ENCODE measurements at places on chromosomes 7 and 10. TPM values are rescaled to one million over a fixed set of nuclear protein-coding genes. Genes with fewer than 3 reads are reported as not detected.

The C10orf105 gene
- polyA plus RNA-seq = 1.1 TPM

The CFAP46 gene
- polyA plus RNA-seq = 2.0 TPM

The ELN gene
- polyA plus RNA-seq = 419 TPM

The MRC1 gene
- polyA plus RNA-seq = not detected

The PNLIPRP1 gene
- not detected for polyA plus RNA-seq

The ZP3 gene
- 1.6 TPM for polyA plus RNA-seq

The LIPJ gene
- polyA plus RNA-seq = not detected

The VSTM2A gene
- polyA plus RNA-seq = not detected

The DRGX gene
- polyA plus RNA-seq = 0.06 TPM

All from BJ (cell line).